ENCODE measurements at places on chromosomes 1 and 21. TPM values are rescaled to one million over a fixed set of nuclear protein-coding genes. Genes with fewer than 3 reads are reported as not detected.

DNA sequence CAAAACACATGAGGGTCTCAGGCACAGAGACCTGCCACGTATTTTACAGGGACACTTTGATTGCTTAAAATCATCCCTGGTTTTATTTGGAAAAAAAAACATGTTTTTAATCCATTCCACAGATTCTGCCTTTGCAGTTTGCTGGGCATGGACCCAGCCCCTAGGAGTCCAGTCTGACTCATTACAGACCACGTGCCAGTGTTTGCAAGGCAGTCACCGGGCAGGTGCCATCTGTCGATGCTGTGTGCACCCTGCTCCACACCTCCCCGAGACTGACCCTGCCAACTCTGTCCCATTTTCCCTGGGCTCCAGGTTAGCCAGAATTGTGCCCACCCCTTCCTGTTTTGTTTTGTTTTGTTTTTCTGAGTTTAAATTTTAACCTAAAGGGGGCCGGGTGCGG is 148.4 kb upstream of the TMEM51 start:
- no peaks in the 10 kb centered on the region for H3K36me3 ChIP-seq
- H3K27me3 ChIP-seq, result no peaks in the 10 kb centered on the region
- H3K27ac ChIP-seq, result no peak overlapping the region

GRCh38 chr1:204591473-204592090 is 75.4 kb downstream of the MDM4 start:
- DNase-seq, result peak; percentile 21
- no peak overlapping the region for H3K4me3 ChIP-seq
- H3K36me3 ChIP-seq, result no peaks in the 10 kb centered on the region
- H3K27me3 ChIP-seq, result no peaks in the 10 kb centered on the region
- peaks cover 39% of the 10 kb centered on the region for H3K4me1 ChIP-seq

DNA sequence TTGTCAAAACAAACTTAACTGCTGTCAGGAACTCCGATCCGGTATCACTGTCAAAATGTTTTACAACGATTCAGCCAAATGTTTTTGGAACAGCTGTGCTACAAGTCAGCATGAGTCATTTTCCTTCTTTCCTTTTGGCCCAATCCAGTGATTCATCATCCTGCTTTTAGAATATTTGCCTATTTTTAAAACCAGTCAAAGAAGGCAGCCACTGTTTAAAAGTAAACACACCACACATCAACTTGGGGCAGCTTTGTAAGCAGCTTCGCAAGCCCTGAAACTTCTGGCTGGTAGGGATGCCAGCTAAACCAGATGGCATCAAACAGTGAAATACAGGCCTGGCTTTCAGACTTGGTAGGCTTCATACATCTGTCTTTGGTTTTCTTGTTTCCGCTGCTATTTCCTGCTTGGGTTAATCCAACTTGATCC is 14.9 kb downstream of the MAP3K7CL start:
- no peaks in the 10 kb centered on the region for H3K36me3 ChIP-seq
- DNase-seq, result peak; percentile 9
- no peak overlapping the region for H3K4me3 ChIP-seq
- no peaks in the 10 kb centered on the region for H3K27me3 ChIP-seq
- peaks cover 8% of the 10 kb centered on the region for H3K4me1 ChIP-seq
- H3K27ac ChIP-seq, result peak overlapping the region; percentile 72

- H3K27me3 ChIP-seq, result peaks cover 30% of the 10 kb centered on the region
- H3K27ac ChIP-seq, result no peak overlapping the region
- no peaks in the 10 kb centered on the region for H3K4me1 ChIP-seq
- no peaks in the 10 kb centered on the region for H3K36me3 ChIP-seq
Measured at GRCh38 chr21:32842146-32842545, 70.6 kb upstream of the PAXBP1 start.

GRCh38 chr21:25569084-25569483 is 38.2 kb downstream of the MRPL39 start:
- no peak for DNase-seq
- H3K4me3 ChIP-seq, result no peak overlapping the region
- H3K4me1 ChIP-seq, result peaks cover 7% of the 10 kb centered on the region
- no peaks in the 10 kb centered on the region for H3K36me3 ChIP-seq

- no peak overlapping the region for H3K27ac ChIP-seq
- no peaks in the 10 kb centered on the region for H3K36me3 ChIP-seq
- H3K4me1 ChIP-seq, result no peaks in the 10 kb centered on the region
- DNase-seq, result no peak
- no peak overlapping the region for H3K4me3 ChIP-seq
- H3K27me3 ChIP-seq, result no peaks in the 10 kb centered on the region
Measured at GRCh38 chr1:213291526-213291925, 240.5 kb downstream of the RPS6KC1 start.

GRCh38 chr1:75996196-75996595 is 64.0 kb upstream of the ASB17 start:
- no peaks in the 10 kb centered on the region for H3K4me1 ChIP-seq
- H3K27me3 ChIP-seq, result peaks cover 12% of the 10 kb centered on the region
- no peak overlapping the region for H3K27ac ChIP-seq
- H3K4me3 ChIP-seq, result no peak overlapping the region
- H3K36me3 ChIP-seq, result no peaks in the 10 kb centered on the region
- DNase-seq, result no peak

DNA sequence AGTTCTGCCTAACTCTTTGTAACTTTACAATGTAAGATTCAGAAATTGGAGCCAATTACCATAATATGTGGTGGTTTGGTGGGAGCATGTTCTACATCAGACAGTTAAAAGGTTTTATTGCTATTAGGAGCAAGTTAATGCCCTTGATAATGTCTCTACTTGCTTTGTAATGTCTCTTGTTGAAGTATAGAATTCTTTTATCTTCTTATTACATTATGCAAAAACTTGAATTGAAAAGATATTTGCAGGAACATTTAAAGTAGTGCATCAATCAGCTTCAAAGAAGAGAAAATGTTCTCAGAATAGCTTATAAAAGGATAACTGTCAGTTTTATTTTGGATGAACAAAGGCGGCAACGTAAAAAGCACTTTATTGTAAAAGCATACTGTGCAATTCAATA is 77.8 kb downstream of the RWDD3 start:
- H3K4me3 ChIP-seq, result no peak overlapping the region
- DNase-seq, result no peak
- no peaks in the 10 kb centered on the region for H3K4me1 ChIP-seq
- H3K36me3 ChIP-seq, result no peaks in the 10 kb centered on the region

Gene CORT
- total RNA-seq, result 0.73 TPM

Gene KPRP
- not detected for total RNA-seq

- DNase-seq, result no peak
- H3K27me3 ChIP-seq, result no peaks in the 10 kb centered on the region
- no peaks in the 10 kb centered on the region for H3K36me3 ChIP-seq
- H3K4me3 ChIP-seq, result no peak overlapping the region
- H3K4me1 ChIP-seq, result no peaks in the 10 kb centered on the region
Measured at GRCh38 chr1:195941314-195941713, 666.9 kb downstream of the KCNT2 start.

Gene ADAMTS1
- 4.1 TPM for total RNA-seq

- H3K27ac ChIP-seq, result no peak overlapping the region
- no peaks in the 10 kb centered on the region for H3K27me3 ChIP-seq
- no peaks in the 10 kb centered on the region for H3K4me1 ChIP-seq
- H3K36me3 ChIP-seq, result no peaks in the 10 kb centered on the region
Measured at GRCh38 chr1:113269168-113269963, 120.9 kb upstream of the MAGI3 start.

DNA sequence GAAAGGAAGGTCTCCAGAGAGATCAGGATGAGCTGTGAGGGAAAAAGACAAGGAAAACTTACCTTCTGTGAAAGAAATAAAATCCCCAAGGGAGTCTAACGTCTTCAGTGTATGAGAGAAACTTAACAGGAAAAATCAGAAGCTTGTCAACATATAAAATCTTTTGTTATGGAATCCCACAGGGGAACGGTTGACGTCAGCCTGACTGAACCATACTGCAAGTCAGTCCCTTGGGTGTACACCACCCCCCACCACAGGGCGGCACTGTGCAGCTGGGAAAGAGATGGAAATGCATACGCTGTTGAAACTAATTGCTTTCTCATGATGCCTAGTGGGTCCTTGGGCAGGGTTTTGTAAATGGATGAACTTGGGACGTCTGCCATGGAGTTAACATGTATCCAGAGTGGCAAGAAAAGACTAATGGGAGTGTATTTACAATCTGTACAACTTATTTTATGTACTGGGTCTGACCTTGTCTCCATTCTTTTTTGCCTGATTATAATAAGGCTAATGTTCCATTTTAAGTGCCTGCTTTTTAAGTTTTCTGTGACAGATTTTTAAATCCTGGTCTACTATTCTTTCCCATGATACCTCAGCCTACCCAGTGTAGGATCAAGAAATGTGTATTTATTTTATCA is 22.7 kb downstream of the UTP25 start:
- no peak overlapping the region for H3K4me3 ChIP-seq
- peak; percentile 82 for DNase-seq
- H3K27me3 ChIP-seq, result no peaks in the 10 kb centered on the region
- no peaks in the 10 kb centered on the region for H3K4me1 ChIP-seq
- peaks cover 46% of the 10 kb centered on the region for H3K36me3 ChIP-seq

DNA sequence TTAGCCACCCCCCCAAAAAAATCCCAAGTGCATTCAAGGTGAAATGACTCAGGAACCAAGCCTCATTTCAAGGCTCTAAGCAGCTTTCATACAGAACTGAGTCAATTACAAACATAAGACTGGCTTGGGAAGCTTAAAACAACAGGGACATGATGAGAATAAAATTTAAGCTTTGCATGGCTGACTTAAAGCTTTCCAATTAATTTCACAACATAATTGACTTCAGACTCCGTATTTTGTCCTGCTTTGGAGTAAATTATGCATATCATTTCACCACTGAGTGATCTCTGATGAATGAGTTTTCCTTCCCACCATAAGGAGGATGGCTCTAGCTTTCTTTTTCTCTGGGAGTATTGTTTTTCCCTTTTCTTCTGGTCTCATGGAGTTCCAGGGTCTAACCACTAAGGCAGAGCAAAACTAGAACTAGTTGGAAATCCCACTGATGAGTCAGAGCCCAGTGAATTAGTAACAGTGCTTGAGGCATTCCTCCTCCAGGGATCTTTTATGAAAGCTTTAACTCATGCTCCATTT is 72.8 kb downstream of the XCL2 start:
- H3K4me1 ChIP-seq, result peaks cover 61% of the 10 kb centered on the region
- H3K27me3 ChIP-seq, result no peaks in the 10 kb centered on the region
- H3K27ac ChIP-seq, result peak overlapping the region; percentile 67
- DNase-seq, result peak; percentile 56
- H3K4me3 ChIP-seq, result no peak overlapping the region

DNA sequence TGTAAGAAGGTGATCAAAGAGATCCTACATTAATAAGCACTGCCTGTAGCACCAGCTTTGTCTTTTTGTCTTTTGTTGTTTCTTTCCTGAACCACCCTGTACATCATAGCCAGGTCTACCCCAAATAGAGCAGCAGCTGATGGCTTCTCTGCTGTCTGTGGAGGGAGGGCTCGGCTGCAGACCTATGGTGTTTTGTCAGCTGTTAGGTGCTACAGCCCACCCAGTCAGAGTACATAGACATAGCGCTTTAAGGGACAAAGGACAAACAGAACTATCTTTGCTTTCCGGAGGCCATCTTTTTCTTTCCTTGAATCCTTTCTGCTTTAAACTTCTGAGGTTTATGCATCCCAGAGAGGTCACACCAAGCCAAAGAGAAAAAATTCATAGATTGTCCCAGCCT is 258.1 kb downstream of the ZNF648 start:
- H3K36me3 ChIP-seq, result no peaks in the 10 kb centered on the region
- H3K4me3 ChIP-seq, result no peak overlapping the region
- H3K27me3 ChIP-seq, result peaks cover 43% of the 10 kb centered on the region
- no peak for DNase-seq
- no peak overlapping the region for H3K27ac ChIP-seq

DNA sequence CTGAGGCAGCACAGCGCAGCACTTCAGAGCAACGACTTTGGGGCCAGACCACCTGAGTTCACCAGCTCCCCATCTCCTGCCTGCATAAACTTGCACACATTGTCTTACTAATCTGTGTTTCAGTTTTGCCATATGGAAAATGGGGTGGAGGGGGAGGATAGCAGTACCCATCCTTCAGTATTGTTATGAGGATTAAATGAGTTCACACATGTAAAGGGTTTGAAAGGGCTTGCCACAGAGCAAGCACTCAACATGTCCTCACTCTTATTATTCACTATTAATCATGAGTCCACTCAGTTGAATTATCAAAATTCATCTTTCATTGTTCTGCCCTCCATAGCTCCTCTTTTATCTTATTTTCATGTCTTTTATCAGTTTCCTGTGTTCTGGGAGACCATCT is 40.1 kb upstream of the BMP8B start:
- no peak overlapping the region for H3K4me3 ChIP-seq
- H3K36me3 ChIP-seq, result no peaks in the 10 kb centered on the region
- H3K27me3 ChIP-seq, result peaks cover 20% of the 10 kb centered on the region

Gene OR10Z1
- total RNA-seq, result not detected

DNA sequence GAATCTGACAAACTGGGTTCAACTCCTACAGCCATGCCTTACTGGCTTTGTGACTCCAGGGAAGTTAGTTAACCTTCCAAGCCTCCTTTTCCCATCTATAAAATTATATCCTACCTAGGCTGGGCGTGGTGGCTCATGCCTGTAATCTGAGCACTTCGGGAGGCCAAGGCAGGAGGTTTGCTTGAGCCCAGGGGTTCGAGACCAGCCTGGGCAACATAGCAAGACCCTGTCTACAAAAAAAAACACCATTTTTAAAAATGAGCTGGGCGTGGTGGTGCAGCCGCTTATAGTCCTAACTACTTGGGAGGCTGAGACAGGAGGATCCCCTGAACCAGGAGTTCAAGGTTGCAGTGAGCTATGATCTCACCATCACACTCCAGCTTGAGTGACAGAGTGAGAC is 15.1 kb downstream of the CELF3 start:
- no peaks in the 10 kb centered on the region for H3K27me3 ChIP-seq
- H3K27ac ChIP-seq, result no peak overlapping the region
- peaks cover 8% of the 10 kb centered on the region for H3K36me3 ChIP-seq
- peaks cover 7% of the 10 kb centered on the region for H3K4me1 ChIP-seq

- DNase-seq, result no peak
- no peaks in the 10 kb centered on the region for H3K27me3 ChIP-seq
- no peak overlapping the region for H3K4me3 ChIP-seq
- peaks cover 11% of the 10 kb centered on the region for H3K4me1 ChIP-seq
Measured at GRCh38 chr1:150235294-150235851, 539 bp downstream of the ANP32E start.

Gene ZMYND12
- 0.83 TPM for total RNA-seq

- H3K27me3 ChIP-seq, result no peaks in the 10 kb centered on the region
- no peak for DNase-seq
- H3K4me1 ChIP-seq, result no peaks in the 10 kb centered on the region
- no peaks in the 10 kb centered on the region for H3K36me3 ChIP-seq
Measured at GRCh38 chr1:57116871-57117270, 151.1 kb upstream of the C8B start.

Data from Calu3 (cell line).